ENCODE measurements at places on chromosomes 1 and 21.

- DNase-seq = no peak
These were observed 12.6 kb downstream of the GTF2B start for GRCh38 chr1:88878731-88879130.

DNA sequence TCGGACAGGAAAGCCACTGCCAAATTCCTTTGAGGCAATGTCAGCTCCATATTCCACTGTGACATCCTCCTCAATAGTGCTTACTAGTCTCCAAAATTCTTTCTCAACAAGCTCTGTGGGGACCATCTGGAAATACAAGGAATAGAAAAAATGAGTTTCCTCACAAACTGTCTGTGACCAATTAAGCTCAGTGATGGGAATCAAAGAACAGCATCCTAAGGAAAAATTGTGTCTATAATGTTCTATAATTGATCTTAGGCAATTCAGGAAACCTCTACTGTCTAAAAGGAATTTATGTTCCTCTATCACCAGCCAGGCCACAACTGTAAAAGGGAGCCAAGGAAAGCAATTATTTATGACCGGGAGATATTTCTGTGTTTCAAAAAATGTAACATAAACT, 46.1 kb upstream of the SYT2 start:
- no peak for DNase-seq

GRCh38 chr1:19009126-19009881, 52.8 kb upstream of the IFFO2 start:
- no peak for DNase-seq

GRCh38 chr1:234331507-234331906, 41.7 kb upstream of the COA6 start:
- DNase-seq = no peak

DNA sequence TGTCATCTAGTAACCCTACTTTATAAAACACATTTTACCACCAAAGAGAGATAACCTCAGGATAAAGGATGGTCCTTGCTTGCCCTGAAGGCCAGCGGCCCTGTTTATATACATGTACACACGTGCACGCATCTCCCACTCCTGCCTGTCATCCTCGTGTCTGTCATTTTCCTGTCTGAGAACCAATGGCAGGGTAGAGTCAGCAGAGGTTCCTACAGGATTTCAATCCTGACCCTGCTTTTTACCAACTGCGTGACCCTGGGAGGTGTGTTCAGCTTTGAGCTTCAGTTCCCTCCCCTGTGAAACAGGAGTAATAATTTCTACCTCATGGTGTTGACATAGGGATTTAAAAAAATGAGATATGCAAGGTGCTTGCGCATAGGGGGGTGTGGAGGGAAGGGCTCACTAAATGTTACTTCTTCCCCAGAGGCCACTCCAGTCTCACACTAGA, 12.3 kb upstream of the RASSF5 start:
- DNase-seq = no peak

- DNase-seq = no peak
These were observed 11.5 kb upstream of the CFAP45 start for GRCh38 chr1:159911326-159912070.

GRCh38 chr1:242788771-242789170, 264.3 kb upstream of the PLD5 start:
- DNase-seq = no peak

- no peak for DNase-seq
These were observed 7.3 kb upstream of the FAM78B start for GRCh38 chr1:166174108-166174507.

DNA sequence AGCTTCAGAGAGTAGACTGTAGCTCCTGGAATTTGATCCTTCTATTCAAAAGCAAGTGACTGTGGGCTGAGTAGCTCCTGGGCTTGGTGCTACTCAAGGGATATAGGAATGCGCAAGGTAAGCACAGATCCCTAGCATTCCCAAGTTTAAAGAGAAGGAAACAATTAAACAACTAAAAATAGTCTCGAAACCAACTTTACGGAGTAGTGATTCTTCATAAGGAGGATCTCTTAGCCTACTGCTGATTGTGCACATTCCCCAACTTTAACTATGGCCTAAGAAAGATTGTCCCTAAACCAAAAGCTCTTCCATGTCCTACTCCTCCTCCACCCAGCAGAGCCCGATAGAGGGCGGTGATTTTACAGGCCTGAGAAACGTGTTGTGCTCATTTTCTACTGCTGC, 226.5 kb upstream of the CAMK1G start:
- DNase-seq = no peak

GRCh38 chr1:232751393-232752140, 53.6 kb upstream of the MAP10 start:
- no peak for DNase-seq

DNA sequence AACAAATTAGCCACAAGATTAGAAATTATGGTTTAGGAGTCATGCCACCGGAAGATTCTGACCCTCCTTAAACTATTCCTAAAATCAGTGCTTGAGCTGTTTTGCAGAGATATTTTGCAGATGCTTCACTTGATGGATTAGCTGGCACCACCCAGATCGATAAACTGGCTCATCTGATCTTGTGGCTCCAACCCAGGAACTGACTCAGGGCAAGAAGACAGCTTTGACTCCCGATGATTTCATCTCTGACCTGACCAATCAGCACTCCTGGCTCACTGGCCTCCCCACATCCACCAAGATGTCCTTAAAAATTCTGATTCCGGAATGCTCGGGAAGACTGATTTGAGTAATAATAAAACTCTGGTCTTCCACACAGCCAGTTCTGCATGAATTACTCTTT, 221.6 kb downstream of the RHOU start:
- no peak for DNase-seq

GRCh38 chr1:197910120-197910991, 6.8 kb upstream of the LHX9 start:
- no peak for DNase-seq

DNA sequence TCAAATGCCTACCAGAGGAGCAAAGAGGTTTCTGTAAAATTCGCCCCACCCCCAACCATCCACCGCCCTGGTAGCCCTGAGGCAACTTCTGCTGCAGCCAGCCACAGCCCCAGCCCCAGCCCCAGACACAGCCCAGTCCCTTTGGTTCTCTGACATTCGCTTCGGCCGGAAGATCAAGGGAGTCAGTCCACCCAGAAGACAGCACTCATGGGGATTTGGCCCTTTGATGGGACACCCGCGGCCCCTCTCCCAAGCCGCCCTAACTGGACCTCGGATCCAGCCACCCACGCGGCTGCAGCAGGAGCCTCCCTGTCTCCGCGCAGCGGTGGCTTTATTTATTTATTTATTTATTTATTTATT, 3881.0 kb downstream of the SRGAP2C start:
- no peak for DNase-seq

GRCh38 chr1:68558321-68559026, 61.6 kb upstream of the DEPDC1 start:
- no peak for DNase-seq

DNA sequence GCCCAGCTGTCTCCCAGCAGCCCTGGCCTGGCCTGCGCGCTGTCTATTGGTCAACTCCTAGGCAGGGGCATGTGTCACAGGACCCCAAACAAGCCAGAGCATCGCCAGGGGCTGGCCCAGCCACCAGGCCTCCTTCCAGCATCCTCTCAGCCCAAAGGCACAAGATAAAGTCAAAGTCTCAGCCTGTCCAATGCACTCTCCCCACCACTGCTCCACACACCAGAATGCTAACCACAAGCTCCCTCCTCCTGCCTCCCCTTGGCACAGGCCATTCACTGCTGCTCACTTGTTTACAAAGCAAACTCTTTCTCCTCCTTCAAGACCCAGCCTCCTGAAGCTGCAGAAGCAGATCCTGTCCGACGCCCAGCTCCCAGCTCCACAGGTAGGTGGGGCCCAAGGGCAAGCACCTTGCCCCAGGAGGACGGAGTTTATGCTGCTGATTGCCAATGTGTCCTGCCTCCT, 133.4 kb downstream of the DMRTB1 start:
- peak; percentile 7 for DNase-seq

- DNase-seq = peak; percentile 26
These were observed 1.8 kb downstream of the DISC1 start for GRCh38 chr1:231628207-231628876.

All from HFFc6 (cell line).